ENCODE measurements at places on chromosomes 16 and 17.

GRCh38 chr17:58605470-58605869 is 86.4 kb downstream of the TEX14 start:
- no peak for DNase-seq

- peak; percentile 59 for DNase-seq
Observed at GRCh38 chr17:76384987-76385891, 830 bp downstream of the SPHK1 start.

DNA sequence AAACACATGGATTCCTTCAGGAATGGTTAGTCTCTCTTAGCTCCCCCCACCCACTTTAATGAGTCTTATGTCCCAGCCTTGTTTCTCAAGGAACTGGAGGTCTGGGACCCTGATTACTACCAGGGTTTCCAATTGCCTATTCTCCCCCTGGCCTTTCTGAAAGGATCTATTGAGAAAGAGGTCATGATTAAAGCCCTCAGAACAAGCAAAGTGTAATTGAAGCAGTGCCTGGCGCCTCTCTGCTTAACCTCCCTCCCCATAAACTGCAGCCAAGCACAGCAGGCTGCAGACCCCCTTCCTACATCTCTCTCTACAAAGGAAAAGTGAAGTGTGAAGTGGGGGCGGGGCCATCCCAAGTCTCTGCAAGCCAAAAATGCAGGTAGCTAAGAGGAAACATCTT is 159.7 kb upstream of the CDH11 start:
- no peak for DNase-seq

DNA sequence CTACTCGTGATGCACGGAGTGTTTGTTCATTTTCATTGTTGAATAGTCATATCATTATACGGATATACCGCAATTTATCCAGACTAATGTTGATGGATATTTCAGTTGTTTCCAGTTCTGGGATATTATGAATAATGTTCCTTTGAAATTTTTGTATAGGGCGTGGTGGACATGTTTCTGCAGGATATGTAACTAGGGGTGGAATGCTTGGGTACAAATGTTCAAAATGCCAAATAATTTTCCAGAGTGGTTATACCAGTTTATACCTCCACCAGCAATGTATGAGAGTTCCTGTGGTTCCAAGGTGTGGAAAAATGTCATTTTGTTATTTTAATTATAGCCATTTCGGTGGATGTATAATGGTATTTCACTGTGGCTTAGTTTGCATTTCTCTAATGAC is 53.6 kb downstream of the NUP88 start:
- no peak for DNase-seq

DNA sequence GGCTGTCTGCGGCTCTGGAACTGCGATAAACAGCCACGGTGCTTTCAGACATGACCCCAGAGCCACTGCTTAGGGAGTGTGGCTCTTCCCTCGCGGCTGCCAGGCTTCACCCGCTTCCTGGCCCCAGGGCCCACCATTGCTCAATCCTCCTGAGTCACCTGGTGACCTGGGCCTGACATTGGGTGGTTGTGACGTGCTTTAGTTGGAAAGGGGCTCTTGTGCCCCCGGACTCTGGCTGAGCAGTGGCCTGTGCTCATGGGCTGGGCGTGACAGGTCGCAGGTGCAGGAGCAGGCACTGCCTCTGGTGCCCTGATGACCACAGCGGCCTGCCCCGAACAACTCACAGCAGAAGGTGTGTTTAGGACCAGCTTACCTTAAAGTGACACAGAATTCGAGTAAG is 8.6 kb upstream of the NUDT16L1 start:
- DNase-seq, result peak; percentile 47

DNA sequence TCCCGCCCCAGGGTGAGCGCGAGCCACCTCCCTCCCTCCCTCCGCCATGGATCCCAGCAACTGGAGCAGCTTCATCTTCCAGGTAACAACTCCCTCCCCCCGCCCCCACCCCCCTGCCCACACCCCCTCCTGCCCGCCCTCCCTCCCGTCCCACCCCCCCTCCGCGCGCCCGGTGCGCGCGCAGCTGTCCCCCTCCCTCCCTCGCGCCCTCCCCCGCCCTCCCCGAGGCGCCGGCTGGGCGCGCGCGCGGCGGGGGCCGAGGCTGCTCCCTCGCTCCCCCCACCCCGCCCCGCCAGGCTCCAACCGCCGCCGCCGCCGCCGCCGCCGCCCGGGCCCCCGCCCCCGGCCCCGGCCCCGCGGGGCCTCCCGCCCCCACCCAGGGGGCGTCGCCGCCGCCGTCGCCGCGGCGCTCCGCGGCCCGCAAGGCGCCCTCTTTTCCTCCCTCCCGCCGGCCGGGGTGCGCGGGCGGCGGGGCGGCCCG is at the start of gene MAZ:
TSS of gene MAZ (plus strand) at position 431 of the 481 bp plus-strand sequence. CDS start 173 bp downstream, outside the sequence.
- no peak for DNase-seq

DNA sequence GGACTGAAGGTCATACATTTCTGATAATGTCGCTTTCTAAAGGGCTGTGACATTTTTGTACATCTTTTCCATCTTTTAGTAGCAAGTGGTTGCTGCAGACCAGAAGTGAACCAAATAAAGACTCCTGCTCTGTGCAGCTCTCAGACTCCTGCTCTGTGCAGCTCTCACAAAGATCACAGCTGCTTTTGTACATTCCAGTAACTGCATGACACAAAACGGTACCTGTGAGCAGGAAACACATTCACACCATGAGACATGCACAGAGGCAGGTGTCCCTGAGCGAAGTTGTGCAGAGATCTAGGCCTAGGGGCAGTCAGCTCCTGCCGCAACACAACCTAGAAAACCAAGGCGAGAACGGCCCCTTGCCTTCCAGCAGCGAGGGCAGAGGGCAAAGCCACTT is 67.5 kb downstream of the KLHDC4 start:
- DNase-seq, result no peak

- DNase-seq, result no peak
Observed at GRCh38 chr16:73000907-73001521, 46.9 kb downstream of the ZFHX3 start.

- DNase-seq, result no peak
Observed at GRCh38 chr17:46024590-46024989, 25.5 kb downstream of the STH start.

- no peak for DNase-seq
Observed at GRCh38 chr16:56716761-56717160, 13.2 kb upstream of the NUP93 start.

GRCh38 chr16:77273-77806 is 685 bp upstream of the MPG start:
- peak; percentile 75 for DNase-seq

GRCh38 chr17:19372011-19372370 is 6.3 kb upstream of the MAPK7 start:
- DNase-seq, result no peak

DNA sequence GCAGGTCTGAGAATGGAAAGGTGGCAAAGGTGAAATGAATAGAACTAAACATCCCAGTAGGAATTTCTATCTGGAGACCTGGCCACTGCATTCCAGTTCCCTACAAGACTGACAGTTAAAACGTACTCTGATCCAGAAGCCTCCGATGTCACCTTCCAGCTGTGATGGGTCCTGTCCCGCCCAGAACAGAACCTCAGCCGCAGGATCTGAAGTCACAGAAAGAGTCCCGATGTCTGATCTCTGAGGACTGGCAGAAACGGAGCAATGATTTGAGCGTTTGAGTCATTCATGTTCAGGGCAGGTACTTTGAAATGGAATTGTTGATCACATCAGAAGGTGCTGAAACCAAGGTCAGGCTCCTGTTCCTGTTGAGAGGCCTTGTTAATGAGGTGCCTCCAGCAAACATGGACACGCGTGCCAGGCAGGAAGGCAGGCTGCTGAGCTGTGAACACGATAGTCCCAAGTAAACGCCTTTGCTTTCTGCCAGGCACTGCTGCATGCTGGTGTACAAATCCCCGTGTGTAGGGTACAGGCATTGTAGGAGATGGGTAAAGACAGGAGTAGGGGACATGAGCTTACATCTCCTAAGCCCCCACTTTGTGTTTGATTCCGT is 61.4 kb downstream of the VAT1L start:
- DNase-seq, result no peak

DNA sequence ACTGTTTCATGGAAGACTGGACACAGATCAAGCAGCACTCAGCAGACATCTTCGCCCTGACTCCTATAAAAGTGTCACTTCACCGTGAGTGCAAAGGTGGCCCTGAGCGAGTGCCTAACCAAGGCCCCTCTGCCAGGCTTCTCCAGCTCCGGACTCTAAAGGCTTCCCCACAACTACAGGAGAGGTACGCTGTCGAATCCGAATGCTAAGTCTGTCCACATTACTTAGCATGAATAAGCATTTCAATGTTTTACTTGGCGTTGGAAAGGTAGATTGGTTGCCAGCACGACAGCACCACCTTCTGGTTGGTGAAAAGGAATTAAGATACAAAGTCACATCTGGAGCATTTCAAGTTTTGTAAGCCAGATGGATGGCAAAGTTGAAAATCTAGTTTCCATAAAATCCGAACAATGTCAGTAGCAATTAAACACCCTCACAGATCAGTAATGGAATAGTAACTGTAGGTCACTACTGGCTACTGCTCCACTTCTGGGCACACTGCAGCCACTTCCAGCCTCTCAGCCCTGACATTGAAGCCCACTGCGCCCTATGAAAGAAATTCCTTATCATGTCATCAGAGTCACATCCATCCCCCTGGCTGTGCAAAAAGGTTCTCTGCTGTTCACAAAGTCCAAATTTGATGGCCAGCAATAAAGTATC is 100.9 kb downstream of the PARN start:
- peak; percentile 77 for DNase-seq

All from heart left ventricle (tissue), 16 donors.